ENCODE measurements at places on chromosomes 7 and 10.

DNA sequence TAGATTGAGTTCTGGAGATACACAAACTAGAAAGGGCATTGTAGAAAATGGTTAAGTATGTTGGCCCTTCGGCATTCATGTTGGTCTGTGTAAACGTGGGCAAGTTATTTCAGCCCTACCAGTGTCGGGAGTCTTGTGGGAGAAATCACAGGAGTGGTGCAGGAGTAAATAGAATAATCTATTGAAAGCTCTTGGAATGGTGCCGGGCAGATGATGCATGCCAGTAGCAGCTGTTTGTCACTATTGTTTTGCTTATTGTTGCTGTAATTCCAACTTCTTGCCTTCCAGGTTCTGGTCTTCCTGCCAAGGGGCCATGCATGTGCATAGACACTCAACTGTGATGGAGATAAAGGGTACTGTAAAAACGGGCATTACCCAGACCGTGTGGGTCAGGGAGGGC, 259.4 kb downstream of the CAMK1D start:
- DNase-seq = peak; percentile 23

DNA sequence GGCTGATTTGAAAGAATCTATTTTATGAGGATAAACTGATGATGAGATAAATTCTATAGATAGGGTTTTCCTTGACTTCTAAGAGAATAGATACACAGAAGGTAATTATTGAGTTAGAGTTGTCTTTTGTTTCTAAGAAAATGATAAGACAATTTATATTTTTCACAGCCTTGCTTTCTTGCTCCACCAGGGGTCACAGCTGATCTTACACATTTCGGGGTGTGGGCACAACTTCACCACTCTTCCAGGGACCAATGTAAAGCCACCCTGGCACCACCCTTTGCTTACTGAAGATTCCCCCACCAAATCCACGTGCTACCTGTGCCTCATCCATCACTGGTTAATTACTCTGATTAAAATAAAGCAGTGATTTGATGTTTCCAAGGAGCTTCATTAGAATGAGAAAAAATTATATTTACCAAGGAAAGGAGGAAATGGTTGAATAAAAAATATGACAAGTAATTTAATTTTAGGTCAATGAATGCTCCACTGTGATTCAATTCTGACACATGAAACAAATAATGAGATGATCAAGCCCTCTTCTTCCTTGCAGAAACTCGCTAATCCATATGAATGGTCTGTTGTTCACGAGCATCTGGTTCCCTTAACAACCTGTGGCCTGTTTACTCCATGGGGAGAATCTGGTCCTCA, 177.3 kb upstream of the TNS3 start:
- no peak for DNase-seq

DNA sequence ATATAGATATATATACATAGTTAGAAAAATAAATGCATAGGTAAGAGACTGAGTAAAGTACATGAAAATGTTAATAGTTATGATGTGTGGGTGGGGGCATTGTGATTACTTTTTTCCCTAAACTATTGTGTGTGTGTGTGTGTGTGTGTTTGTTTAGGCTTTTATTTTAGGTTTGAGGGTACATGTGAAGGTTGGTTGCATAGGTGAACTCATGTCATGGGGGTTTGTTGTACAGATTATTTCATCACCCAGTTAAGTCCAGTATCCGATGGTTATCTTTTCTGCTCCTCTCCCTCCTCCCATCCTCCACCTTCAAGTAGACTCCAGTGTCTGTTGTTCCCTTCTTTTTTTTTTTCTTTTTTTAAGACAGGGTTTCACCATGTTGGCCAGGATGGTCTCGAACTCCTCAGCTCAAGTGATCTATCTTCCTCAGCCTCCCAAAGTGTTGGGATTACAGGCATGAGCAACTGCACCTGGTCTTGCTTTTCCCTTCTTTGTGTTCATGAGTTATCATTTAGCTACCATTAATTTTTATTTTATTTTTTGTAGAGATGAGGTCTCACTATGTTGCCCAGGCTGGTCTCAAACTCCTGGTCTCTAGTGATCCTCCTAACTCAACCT, 1.9 kb upstream of the RUFY2 start:
- DNase-seq = no peak

- DNase-seq = no peak
These were observed 172.5 kb downstream of the SKAP2 start for GRCh38 chr7:26691886-26692285.

DNA sequence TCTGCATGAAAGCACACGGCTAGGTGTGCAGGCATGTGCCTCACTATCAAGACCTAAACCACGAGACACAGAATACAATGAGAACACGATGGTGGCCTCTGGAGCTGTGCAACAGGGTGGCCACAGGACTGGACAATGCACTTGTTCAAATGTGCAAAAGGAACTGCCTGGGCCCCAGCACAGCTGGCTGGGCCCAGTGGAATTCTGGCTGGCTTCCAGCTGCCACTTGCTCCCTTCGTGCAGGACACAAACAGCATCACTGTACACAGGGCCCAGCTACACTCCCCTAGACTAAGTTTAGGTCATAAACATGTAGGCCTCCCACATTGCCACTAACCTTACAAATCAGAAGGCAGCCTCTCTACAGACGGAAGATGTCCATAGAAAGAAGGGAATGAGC, 23.4 kb downstream of the DOCK4 start:
- DNase-seq = no peak

DNA sequence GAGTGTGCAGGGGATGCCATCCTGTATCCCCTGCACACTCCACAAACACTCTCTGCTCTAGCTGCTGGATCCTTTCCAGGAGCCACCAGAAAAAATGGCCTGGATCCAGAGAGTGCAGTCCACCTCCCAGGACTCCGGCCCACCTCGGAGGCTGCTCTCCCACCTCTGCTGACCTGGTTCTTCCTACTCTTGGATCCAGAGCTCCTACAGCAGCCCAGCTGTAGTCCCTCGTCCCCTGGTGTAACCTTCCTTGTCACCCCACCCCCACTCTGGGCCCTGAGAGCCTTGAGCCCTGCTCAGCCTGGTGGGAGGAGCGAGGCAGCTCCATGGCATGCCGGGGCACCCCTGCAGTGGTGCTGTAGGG, 54.4 kb downstream of the GOLGA7B start:
- DNase-seq = no peak

DNA sequence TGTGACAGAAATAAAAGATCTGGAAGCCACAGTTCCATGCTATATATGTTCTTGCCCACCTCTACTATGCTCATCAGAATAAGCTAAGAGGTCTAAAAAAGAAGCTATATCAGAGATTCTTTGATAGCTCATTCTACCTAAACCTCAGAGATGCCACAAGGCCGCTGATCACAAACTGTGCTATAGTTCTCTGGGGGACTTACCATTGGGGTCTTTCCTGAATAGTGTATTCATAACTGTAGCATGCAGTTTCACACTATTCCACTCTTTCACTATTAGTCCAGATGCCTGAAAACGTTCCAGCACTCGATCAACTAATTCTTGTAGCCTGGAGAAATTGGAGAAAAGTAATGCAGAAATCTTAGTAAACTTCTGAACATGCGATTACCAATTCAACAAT, 44.5 kb upstream of the SPOCK2 start:
- DNase-seq = no peak

GRCh38 chr7:457814-458510, 61.7 kb downstream of the PDGFA start:
- DNase-seq = no peak

- no peak for DNase-seq
These were observed 168.3 kb downstream of the BMPER start for GRCh38 chr7:34073676-34074075.

DNA sequence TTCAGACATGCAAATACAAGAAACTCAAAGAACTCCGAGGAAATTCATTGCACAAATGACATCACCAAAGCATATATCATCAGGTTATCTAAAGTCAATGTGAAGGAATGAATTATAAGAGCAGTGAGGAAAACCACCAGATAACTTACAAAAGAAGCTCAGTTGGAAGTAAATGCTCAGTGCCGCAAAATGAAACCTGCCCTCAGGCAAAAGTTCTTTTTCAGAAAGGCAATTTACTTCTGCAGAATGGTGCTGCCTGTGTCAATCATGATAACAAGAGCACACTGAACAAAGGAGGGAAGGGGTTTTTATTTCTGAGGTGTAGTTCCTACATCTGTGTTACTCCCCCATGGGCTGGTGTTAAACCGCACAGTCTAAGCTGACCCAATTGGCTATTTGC, 550.6 kb upstream of the SEMA3D start:
- peak; percentile 0 for DNase-seq

DNA sequence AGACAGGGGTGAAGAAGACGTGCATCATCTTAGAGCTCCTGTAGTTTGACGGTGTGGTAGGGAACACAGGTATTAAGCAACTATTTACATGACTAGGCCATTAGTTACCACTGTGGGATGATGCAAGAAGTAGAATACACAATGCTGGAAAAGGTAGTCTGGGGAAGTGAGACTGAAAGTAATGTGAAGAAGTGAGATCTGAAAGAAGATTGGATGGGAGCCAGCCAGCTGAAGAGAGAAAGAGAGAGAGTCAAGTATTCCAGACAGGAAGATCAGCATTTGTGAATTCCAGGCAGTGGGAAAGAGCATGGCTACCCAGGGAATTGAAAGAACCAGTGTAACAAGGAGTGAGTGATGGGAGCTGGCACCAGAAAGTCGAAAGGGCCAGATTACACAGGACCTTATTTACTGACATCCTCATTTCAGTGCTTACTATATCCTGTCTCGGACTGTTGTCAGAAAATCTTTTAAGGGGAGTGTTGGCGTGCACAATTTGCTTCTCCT, 4.0 kb upstream of the CFAP58 start:
- no peak for DNase-seq

DNA sequence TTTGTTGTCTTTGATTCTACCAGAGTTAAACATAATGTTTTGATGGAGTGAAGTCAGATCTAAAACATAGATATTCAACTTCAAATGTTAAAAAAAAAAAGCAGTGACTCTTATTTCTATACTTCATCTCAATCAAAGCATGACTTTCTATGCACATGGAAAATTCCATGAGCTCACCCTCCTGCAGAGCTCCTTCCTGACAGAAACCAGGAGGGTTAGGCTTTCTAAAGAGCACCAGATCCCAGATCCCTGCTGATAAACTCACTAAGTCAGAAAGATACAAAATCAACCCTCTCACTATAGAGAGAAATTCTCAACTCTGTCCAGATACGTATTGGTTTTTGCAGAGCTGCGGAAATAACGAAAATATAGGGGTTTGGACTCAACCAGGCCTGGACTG, 122.6 kb downstream of the FAM107B start:
- DNase-seq = no peak

DNA sequence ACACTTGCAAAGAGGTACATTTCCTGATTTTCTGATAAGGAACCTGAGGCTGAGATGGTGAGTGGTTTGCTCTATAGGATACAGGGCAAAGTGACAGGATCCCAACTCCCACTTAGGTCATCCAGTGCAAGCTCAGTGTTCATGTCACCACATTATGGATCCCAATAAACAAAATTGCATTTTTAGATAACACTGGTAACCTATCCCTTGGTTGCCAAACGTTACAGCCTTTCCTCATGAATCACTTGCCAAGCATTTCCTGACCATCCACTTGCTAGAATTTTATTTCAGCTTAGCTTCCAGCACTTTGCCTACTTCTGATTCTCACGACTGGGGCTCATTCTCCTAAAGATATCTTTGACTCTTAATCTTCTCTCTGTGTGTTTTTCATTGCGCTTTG, 131.4 kb upstream of the ODAD2 start:
- DNase-seq = no peak

GRCh38 chr7:64999165-65000004, 7.1 kb downstream of the ERV3-1 start:
- DNase-seq = no peak

GRCh38 chr10:52706332-52707070, 66.1 kb downstream of the MBL2 start:
- DNase-seq = no peak

DNA sequence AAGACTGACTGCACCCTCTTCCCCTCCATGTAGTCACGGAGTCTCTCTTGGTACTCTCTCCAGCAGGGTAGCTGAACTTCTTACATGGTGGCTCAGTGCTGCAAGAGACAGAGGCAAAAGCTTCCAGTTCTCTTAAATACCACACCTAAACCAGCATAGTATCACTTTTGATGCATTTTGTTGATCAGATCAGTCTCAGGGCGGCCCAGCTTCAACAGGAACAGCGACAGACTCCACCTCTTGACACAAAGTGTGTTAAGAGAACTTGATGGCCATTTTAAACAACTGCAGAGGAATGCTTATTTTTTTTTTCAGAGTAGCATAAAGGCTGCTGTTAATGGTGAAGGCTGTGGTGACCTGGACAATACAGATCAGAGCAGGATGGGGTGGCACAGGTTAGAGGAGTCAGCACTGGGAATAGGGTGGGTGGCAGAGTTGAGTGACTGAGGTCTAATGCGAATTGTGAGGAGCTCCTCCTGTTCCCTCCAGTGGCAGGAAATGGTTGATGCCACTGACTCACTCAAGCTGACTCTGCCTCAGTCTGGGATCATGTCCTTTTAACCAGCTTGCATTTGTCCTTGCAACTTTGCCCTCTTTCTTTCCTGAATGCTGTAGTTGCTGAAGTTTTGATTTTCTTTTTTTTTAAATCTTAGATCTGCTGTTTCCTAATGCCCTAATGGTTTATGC, 17.3 kb downstream of the MGAM start:
- no peak for DNase-seq

GRCh38 chr10:103839519-103839871, 15.9 kb downstream of the SH3PXD2A start:
- no peak for DNase-seq

- DNase-seq = no peak
These were observed 291.7 kb downstream of the THSD7A start for GRCh38 chr7:11540271-11540761.

GRCh38 chr7:148474481-148475025, 116.0 kb upstream of the C7orf33 start:
- no peak for DNase-seq

- no peak for DNase-seq
These were observed 8.3 kb downstream of the XPNPEP1 start for GRCh38 chr10:109914966-109915365.

GRCh38 chr7:7114575-7115291, 67.6 kb upstream of the C1GALT1 start:
- DNase-seq = peak; percentile 88

GRCh38 chr7:142901426-142902259, 16.1 kb upstream of the TRPV6 start:
- DNase-seq = no peak

- DNase-seq = no peak
These were observed 31.6 kb upstream of the PRSS37 start for GRCh38 chr7:141872931-141873330.

GRCh38 chr7:32605032-32605431, 109.7 kb downstream of the AVL9 start:
- DNase-seq = no peak

- no peak for DNase-seq
These were observed 83.6 kb upstream of the MPP7 start for GRCh38 chr10:28386503-28386868.
